ENCODE measurements at places on chromosomes 13 and 19.

- no peak for DNase-seq
Measured at GRCh38 chr13:25034173-25034572, 61.8 kb upstream of the PABPC3 start.

DNA sequence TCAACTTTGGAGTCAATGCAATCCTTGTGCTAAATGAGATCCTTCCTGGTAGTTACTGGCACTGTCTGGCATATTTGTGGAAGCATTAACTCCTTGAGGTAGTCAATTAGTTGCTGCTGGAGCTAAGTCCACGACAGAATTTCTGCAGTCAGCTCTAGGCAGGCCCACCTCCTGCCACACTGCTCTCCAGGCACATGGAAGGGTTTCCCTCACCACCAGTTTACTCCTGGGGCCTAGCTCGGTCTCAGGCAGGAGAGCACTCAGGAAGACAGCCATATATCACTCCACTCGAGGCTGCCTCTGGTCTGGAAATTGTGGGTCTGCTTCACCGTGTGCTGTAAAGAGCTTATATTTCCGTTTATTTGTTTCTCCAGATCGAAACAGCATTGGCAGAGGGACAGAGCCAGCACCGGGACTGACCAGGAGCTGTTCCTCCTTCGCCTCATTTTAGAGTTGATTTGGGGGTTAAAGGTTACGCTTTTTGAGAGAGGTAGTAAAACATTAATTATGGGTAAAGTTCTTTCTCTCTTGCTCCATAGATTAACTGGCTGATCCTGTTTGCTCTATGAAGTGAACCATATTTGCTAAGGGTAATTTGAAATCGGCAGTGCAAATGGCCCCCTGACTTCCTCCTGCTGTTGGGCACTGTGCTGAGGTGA is 20.6 kb upstream of the GTF3A start:
- DNase-seq, result no peak

- DNase-seq, result peak; percentile 71
Measured at GRCh38 chr19:13781547-13781946, 7.3 kb downstream of the C19orf53 start.

- DNase-seq, result no peak
Measured at GRCh38 chr19:54138489-54139256, 1.1 kb downstream of the CNOT3 start.

DNA sequence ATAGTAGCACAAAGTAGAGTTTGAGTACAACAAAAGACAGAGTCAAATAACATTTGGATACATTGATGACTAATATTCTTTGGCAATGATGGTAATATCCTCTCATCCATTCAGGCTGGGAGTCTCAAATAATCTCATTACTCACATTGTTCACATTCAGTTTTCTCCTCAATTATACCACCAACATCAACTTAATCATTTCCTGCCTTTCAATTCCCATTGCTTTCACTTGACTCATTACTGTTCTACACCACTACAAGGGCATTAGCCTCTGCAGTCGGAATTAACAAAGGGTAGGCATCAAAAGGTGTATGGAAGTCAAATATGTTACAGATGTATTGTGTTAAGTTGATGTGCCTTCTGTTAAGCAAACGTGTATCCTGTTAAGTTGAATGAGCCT is 518.4 kb upstream of the SLITRK1 start:
- peak; percentile 93 for DNase-seq

DNA sequence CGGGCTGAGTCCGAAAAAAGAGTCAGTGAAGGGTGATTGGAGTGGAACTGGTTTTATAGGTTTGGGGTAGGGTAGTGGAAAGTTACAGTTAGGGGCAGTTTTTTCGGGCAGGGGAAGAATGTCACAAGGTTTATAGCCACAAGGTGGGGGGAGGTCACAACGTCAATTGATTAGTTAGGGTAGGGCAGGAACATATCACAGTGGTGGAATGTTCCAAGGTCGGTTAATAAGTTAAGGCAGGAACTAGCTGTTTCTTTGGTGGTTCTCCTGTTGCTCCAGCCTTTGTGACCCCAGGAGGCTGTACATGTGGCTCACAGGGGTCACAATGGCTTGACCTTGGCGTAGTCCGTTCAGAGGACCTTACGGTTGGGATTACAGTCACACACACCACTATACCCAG is 20.3 kb downstream of the RDH8 start:
- DNase-seq, result no peak

- no peak for DNase-seq
Measured at GRCh38 chr19:32176591-32176990, 168.8 kb upstream of the ZNF507 start.

GRCh38 chr13:30587739-30588138 is 30.0 kb upstream of the USPL1 start:
- no peak for DNase-seq

- no peak for DNase-seq
Measured at GRCh38 chr13:95295026-95295425, 6.2 kb downstream of the ABCC4 start.

GRCh38 chr19:50565984-50566903 is 2.0 kb downstream of the LRRC4B start:
- DNase-seq, result no peak

DNA sequence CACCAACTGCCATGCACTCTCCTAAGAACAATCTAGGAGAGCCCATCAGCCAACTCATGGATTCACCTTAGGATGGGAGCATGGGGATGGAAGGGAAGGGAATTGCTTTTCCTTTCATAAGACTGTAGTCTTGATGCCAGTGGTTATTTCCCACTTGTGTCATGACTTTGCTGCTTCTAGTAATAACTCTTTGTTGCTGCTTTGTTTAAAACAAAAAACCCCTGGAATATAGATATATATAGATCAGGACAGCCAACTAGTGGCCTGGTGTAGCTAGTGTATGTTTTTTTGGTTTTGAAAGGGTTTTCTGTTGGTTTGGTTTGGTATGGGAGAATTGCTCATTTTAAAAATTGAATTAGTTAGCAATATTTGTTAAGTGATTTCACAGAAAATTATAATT is 39.3 kb upstream of the KCTD4 start:
- peak; percentile 35 for DNase-seq

GRCh38 chr19:15323496-15324235 is 8.7 kb downstream of the BRD4 start:
- DNase-seq, result peak; percentile 35

DNA sequence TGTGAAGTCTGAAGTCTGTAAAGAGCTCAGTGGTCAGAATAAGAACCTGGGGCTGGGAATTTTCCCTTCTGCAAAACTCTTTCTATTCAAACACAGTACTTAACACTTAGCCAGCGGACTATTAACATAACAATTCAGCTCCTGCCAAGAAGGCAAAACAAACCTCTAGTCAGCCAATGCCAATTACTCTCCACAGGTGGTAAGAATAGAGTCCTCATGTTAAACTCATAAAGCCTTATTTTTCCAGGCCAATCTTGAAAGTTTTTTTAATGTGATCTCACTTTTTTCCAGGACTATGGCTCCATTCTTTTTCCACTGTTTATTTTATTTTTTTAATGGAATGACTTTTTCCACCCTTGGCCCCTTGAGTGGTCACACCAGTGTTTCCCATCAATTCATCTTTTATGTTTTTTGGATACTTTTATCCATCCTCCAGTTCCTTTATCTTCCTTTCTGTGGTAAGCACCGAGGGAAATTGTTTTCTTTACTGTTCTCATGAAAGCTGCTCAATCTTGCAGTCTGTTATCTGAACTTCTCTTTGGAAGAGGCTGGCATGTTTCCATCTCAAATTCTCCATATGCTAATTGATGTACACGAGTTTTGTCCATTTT is 217.3 kb downstream of the LHFPL6 start:
- no peak for DNase-seq

DNA sequence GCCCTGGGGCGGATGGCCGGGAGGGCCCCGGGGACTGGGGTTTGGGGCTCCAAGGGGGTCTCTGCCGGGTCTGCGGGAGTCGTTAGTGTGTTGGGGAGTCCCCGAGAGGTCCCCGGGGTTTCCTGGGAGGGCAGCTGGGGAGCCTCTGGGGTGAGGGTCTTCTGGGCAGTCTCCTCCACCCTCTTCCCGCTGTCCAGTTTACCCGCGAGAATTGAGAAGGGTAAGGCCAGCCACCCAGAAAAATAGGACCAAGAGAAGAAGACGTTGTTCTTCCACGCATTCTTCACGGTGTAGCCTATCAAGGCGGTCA is 1.0 kb upstream of the ETFB start:
- DNase-seq, result no peak

DNA sequence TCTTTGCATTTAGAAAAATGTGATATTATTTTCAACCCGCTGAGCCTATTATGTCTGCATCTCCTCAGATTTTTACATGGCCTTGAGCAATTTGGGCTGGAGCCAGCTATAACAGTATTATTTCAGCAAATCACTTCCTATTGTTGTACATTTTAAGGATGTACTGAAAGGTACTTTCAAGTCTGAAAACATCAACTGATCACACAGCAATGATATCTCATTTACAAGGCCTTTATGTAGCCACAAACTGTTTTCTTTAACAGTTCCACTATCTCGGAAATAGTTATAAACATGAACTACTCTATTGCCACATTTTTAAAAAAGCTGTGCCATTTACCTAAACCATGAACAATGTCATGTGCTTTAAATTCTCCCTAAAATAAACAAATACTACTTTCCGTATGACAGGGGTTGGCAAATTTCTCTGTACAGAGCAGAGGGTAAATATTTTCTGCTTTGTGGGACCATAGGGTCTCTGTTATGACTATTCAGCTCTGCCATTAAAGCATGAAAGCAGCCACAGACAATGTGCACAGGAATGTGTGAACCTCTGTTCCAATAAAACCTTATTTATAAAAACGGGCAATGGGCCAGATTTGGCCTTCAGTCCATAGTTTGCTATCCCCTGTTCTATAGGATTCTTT is 560.4 kb downstream of the GPC6 start:
- no peak for DNase-seq

- DNase-seq, result peak; percentile 86
Measured at GRCh38 chr13:84192125-84192524, 309.9 kb upstream of the SLITRK1 start.

DNA sequence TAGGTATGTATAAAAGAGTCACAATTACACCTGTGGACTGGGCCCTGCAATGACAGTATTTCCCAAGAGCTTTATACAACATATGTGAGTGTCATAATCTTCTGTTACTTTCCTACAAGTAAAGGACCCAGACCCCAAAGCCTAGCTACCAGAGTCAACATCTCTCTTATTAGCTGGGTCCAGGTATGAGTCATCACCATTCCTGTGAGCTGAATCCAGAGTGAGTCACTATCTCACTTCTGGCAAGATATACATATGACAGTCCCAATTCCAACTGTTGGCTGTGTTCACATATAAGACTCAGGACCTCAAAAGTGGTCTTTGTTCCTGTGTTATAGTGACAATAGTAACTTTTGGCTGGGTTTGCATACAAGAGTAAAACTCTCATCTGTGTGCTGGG is 46.7 kb downstream of the ZNF729 start:
- peak; percentile 7 for DNase-seq

- no peak for DNase-seq
Measured at GRCh38 chr19:40144947-40145748, 46.1 kb upstream of the MAP3K10 start.

DNA sequence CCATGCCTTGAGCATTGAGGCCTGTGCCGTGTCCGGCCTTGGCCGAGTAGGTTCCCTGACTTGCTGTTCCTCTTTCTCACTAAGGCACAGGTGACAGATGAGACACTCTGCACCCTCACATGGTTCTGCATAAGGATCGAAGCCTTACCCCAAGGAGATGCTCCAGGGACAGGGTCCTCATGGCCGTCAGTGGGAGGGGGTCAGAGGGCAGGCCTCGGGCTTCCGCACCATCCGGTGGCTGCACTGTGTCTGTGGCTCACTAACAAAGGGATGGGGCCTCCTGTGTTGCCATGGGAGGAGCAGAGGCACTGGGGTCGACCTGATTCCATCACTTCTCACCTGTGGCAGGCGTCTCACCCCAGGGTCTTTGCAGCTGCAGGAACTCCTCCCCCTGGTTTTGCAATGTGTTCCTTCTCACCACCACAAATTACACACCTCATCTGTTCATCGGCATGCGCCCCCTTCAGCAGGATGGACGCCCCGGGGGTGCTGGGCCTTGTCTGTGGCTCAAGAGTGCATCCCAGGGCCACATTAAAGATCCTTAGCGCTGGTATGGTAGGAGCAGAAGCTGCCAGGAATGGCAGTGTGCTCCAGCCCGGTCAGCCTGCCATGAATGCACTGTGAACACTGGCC is 113.3 kb upstream of the SOX1 start:
- no peak for DNase-seq

DNA sequence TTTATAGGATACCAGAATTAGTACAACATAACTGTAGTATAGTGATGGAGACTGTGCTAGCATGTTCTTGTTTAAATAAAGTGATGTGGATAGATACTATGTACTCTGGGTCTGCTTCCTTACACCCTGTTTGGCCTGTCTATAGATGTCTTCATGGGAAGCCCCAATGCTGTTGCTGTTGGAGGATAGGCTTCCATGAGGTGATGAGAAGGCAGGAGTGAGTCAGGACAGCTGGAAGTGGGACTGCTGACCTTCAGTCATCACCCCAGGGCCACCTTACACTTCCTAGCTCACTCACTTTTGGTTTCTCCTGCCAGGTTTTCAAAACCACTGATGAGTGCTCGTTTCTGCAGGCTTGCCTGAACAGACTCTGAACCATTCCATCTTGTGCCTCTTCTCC is 4.2 kb downstream of the KCTD4 start:
- DNase-seq, result peak; percentile 66

DNA sequence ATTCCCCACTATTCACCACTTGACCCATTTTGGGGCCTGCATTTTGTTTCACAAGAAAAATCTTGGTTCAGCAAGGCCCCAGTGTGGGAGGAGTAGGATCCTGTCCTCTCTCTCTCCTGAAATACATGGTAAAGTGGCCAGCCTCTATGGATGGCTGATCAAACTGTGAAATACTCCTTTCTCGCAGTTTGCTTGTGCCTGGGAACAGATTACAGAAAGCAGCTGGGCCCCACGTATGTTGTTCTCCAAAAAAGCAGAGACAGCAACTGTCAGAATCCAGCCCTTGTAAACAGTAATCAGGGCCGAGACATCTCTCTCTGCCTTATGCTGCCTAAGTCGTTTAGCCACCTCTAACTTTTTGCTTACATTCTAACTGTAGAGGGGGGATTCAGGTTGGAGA is 61.0 kb upstream of the RAP2A start:
- DNase-seq, result no peak

GRCh38 chr19:6616011-6616410 is 25.1 kb upstream of the CD70 start:
- peak; percentile 41 for DNase-seq

DNA sequence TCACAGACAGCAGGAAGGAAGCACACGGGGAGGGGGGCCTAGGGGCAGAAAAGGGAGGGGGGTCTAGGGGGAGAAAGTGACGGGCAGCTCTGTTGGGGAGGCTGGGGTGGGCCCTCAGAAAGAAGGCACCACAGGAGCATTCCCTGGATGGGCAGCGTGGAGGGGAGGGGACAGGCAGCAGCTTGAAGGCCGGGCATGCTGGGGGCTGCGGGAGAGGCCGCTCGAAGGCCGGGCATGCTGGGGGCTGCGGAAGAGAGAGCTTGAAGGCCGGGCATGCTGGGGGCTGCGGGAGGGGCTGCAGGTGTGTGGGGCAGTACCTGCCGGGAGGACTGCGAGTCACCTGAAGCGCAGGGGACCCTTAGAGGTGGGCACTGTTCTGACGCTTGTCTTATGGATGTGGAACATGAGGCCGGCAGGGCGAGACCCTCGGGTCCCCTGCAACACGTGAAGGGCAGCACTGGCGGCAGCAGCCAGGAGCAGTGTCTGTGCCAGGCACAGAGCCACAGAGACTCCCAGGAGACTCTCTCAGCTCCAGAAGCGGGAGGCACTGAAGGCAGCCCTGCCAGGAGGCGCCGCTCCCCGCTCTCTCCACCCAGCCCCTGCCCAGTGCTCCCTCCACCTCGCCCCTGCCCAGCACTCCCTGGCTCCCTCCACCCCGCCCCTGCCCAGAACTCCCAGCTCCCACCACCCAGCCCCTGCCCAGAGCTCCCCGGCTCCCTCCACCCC is 13.3 kb downstream of the ZNF787 start:
- DNase-seq, result no peak

All from HCEC 1CT (cell line).